ENCODE measurements at places on chromosomes 2 and 18. TPM values are rescaled to one million over a fixed set of nuclear protein-coding genes. Genes with fewer than 3 reads are reported as not detected.

GRCh38 chr2:216151313-216152025, 42.3 kb downstream of the XRCC5 start:
- DNase-seq, result no peak

DNA sequence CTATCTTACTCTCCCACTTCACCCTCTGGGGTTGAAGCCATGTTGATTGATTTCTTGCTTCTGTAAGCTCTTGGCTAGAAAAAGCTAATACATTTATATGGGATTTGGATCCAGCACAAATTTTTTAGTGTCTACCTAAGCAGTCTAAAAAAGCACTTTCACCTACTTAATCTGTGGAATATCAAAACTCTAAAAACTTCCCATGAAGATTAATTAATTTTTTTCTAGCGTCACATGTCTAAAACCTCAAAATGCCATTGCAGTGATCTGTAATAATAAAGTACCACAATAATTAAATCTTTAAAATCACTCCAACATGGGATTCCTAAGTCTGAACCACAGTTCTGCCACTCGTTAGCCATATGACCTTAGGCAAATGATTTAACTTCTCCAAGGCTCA, 180.1 kb downstream of the EN1 start:
- DNase-seq, result peak; percentile 16

DNA sequence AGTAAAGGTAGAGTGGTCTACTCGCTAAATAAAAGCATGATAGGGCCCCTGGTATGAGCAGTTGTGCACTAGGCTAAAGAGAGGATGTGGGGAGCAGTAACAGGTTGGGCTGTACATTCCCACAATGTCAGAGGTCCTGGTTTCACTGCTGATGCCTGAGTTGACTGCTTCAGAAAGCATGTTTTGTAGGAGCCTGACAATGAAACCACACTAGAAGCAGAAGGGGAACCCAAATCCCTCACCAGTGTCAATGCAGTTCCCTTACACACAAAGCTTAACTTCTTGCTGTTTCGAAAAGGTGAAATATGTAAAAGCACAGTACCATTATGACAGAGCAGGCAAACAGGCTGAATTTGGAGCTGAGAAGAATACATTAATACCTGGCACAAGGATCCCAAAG, 291.7 kb upstream of the KYNU start:
- DNase-seq, result no peak

DNA sequence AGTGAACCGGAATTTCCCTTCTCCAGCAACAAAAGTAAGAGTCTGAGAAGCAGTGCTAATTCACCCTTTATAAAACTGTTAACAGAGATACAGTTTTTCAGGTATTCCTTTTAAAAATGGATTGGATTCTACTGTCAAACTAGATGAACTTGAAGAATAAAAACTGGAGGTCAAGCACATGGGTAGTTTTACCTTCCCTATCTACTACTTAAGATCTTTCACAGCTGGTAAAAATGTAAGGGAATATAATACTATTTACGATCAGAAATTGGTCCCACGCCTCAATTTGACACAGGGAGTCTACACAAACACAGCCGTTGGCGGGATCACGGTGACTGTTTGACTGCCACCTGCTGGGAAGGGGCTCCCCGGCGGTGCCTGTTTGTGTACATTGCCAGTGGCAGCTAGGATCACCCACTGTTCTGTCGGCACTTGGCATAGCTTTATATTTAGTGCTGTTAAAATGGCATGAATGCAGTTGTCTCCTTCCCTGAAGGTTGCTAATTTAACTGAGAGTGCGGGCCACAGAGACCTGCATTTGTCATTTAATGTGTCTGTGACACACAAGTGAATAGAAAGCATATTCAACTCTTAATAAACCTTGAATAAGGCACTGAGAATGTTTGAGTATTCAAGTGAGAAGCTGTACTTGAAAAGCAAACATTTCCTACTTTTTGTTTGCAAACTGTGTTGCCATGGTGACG, 59.5 kb downstream of the ABCG8 start:
- DNase-seq, result no peak

Gene CRYGD
- not detected for total RNA-seq

DNA sequence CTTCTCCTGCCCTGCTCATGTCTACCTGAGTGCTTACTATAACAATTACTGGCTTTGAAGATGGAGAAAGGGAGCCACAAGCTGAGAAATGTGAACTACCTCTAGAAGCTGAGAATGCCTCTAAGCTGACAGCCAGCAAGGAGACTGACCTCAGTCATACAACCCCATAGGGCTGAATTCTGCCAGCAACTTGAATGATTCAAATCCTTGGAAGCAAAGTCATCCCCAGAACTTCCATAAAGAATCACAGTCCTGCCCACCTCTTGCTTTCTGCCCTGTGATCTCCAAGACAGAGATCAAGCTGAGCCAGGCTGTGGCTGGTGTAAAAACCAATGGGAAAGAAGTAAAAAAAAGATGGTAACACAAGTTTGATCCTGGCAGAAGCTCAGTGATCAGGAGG, 288.2 kb upstream of the SPHKAP start:
- DNase-seq, result no peak

- DNase-seq, result no peak
These were observed 119.1 kb upstream of the KLF7 start for GRCh38 chr2:207284556-207285472.

Gene NDUFB3
- 46.4 TPM for total RNA-seq

All from skin of body (tissue), 3 donors.